Stimulated activated CD4-positive, alpha-beta T cell treated with anti-CD3 and anti-CD28 coated beads, TNF-alpha, amount 100 ng/mL, for 24 hours (primary cell): ENCODE measurements at places on chromosomes 5 and 9.

DNA sequence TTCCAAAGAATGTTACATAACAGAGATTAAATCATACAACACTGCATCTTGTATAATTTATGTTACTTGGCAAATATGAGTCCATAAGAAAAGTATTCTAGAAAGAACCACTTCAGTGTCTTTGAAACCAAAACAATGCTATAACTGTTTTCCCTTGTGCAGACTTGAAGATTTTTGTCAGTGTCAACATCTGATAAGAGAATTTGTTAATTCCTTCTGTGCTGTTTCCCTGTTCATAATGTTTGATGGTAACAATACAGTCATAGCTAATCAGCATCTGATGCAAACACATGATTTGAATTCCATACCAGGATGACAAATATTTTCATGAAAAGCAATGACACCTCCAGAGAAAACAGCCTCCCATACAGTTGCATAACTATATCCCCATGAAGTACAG, 306.8 kb downstream of the SEMA5A start:
- no peak for DNase-seq

GRCh38 chr5:139882316-139882715, 86.7 kb downstream of the PSD2 start:
- DNase-seq, result no peak

- no peak for DNase-seq
Measured at GRCh38 chr5:156481741-156482140, 154.8 kb downstream of the SGCD start.

- DNase-seq, result no peak
Measured at GRCh38 chr5:112250551-112250950, 168.5 kb downstream of the EPB41L4A start.

GRCh38 chr5:1831677-1832313, 30.6 kb downstream of the NDUFS6 start:
- no peak for DNase-seq

DNA sequence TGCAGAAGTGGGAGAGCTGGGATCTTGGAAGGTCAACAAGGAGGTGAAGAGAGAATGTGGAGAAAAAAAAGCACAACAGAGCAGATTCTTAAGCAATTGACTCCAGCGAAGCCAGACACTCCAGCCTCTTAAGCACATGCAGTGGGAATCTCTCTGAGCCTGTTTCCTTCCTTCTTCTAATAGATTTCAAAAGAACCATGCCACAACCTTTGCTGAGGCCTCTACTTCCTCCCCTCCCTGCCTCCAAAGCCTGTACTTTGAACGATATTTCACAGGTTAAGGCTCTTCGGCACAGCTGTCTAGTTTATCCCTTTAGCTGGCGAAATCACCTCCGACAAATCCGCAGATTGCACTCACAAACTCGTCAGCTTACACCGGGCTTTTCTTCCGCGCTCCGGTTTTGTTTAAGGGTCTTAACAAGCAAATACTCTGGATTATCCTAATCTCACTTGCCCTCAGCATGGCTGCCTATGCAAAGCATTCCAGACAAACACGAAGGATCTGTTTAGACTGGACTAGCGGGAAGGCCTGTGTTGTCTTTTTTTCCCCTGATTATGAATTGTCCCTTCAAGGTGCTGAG, 211.6 kb upstream of the PANK3 start:
- DNase-seq, result no peak

- no peak for DNase-seq
Measured at GRCh38 chr5:177540438-177540837, 13.9 kb downstream of the FAM193B start.

GRCh38 chr5:172642926-172643871, 2.1 kb downstream of the NEURL1B start:
- no peak for DNase-seq

GRCh38 chr5:66291771-66292170, 147.7 kb downstream of the SREK1 start:
- no peak for DNase-seq

GRCh38 chr9:7879551-7880245, 80.1 kb upstream of the DMAC1 start:
- DNase-seq, result no peak

- DNase-seq, result no peak
Measured at GRCh38 chr5:122454541-122454940, 142.5 kb downstream of the SNCAIP start.

- DNase-seq, result no peak
Measured at GRCh38 chr9:106700676-106701075, 162.3 kb upstream of the ZNF462 start.

- no peak for DNase-seq
Measured at GRCh38 chr9:114237781-114238180, 82.4 kb downstream of the COL27A1 start.

GRCh38 chr5:153496835-153497234, 6.4 kb downstream of the GRIA1 start:
- no peak for DNase-seq

- DNase-seq, result no peak
Measured at GRCh38 chr9:111873901-111874300, 22.7 kb upstream of the UGCG start.

DNA sequence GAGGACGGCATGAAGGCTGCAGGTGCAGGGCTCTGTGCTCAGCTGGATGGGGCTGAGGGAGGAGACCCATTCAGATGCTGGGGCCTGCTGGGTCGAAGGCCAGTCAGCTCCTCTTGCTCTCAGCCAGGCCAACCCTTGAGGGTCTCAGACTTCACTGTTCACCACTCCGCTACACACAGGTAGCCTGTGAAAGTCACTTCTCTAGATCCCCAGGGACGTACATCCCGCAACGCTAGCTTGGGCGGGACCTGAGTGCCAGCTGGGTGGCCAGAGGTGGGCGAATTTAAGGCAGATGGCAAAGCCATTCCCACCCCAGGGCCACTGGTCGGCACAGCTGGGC, 42.2 kb upstream of the FCN1 start:
- no peak for DNase-seq

DNA sequence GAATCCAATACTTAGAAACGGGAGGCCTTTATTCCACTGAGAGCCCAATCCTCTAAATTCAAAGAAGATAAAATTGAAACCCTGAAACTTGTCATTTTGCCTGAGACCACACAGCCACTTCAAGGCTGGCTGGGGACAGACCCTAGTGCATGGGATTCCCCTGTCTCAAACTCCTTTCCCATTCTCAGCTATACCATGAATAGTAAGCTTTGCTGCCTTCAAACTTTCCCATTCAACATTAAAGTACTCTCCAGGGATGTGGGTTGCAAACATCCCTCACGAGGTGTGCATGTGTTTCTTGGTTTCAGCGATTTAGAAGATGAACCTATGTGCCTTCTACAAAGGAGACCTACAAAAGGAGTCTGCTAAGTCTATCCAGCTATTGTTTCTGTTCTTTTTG, 64.6 kb downstream of the GABRB2 start:
- no peak for DNase-seq

DNA sequence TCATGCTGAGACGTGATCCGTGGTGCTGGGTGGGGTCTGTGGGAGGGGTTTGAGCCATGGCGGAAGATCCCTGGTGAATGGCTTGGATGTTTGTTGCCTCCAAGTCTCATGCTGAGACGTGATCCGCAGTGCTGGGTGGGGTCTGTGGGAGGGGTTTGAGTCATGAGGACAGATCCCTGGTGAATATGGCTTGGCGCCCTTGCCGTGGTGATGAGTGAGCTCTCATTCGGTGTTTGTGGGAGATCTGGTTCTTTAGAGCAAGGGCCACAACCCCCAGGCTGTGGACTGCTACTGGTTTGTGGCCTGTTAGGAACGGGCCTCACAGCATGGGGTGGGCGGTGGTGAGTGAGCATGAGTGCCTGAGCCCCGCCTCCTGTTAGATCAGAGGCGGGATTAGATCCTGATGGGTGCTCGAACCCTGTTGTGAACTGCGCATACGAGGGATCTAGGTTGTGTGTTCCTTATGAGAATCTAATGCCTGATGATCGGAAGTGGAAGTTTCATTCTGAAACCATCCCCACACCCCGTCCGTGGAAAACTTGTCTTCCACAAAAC, 31.2 kb downstream of the NKD2 start:
- DNase-seq, result no peak

DNA sequence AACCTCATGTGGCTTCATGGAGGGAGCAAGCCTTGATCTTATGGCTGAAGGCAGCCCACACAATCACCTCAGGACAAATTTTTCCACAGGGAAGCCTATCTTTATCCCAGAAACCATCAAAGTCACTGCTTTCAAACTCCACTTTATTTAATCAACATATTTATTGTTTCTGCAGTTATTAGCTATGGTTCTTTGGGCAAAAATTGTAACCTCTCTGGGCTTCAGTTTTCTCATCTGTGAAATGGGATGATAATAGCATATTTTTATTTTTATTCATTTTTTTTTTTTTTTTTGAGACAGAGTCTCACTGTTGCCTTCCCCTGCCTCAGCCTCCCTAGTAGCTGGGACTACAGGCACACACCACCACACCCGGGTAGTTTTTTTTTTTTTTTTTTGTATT, 2.1 kb upstream of the RPS14 start:
- DNase-seq, result no peak

GRCh38 chr5:108257996-108258395, 123.9 kb downstream of the FBXL17 start:
- no peak for DNase-seq

GRCh38 chr9:111190347-111190746, 139.7 kb downstream of the OR2K2 start:
- DNase-seq, result no peak

- no peak for DNase-seq
Measured at GRCh38 chr9:38374847-38375571, 17.5 kb upstream of the ALDH1B1 start.
